Breast epithelium (tissue), 4 donors: ENCODE measurements at places on chromosomes 2 and 18. TPM values are rescaled to one million over a fixed set of nuclear protein-coding genes. Genes with fewer than 3 reads are reported as not detected.

DNA sequence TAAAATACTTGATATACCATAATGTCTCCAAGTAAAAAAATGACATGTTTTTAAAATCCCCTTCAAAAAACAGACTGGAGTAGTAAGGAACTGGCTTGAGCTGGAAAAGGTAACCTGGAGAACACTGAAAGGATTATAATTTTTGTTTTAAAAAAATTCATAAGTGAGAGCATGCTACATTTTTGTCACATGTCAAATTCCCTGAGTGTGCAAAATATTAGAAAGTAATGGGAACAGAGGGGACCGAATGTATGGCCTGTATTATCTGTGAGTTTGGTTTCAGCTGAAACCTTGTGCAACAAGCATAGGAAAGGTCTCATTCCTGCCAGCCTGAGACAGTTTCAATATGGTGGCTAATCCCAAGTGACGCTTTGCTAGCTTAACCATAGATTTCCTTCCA, 202.5 kb downstream of the SLC39A10 start:
- no peaks in the 10 kb centered on the region for H3K27me3 ChIP-seq
- DNase-seq, result no peak
- no peak overlapping the region for H3K27ac ChIP-seq
- H3K4me3 ChIP-seq, result no peak overlapping the region
- no peaks in the 10 kb centered on the region for H3K36me3 ChIP-seq
- no peaks in the 10 kb centered on the region for H3K4me1 ChIP-seq

DNA sequence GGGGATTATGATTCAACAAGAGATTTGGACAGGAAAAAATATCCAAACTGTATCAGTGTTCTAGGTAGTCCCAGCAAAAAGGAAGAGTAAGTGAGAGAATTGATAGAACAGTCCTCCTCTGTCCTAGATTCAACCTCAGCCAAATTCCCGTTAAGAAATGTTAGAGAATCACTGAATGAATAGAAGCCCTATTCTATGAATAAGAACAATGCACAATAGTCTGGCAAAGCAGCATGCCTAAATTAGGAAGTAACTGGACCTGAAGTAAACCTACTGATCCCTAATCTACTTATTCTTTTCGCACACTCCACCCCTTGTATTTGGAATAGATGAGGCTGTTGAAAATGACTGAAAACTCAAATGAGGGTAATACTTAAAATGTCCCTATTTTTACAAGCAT, 1665.5 kb downstream of the LRP1B start:
- no peaks in the 10 kb centered on the region for H3K36me3 ChIP-seq
- H3K4me3 ChIP-seq, result no peak overlapping the region
- H3K27ac ChIP-seq, result no peak overlapping the region
- no peaks in the 10 kb centered on the region for H3K4me1 ChIP-seq
- no peak for DNase-seq

Gene MYO5B
- 53.1 TPM for total RNA-seq

Gene DCC
- 1.6 TPM for total RNA-seq

Gene TSN
- total RNA-seq, result 35.1 TPM

Gene ESPNL
- 1.3 TPM for total RNA-seq

GRCh38 chr18:24538414-24539264, 78.2 kb downstream of the HRH4 start:
- no peaks in the 10 kb centered on the region for H3K36me3 ChIP-seq
- H3K4me1 ChIP-seq, result no peaks in the 10 kb centered on the region
- H3K27me3 ChIP-seq, result no peaks in the 10 kb centered on the region
- no peak overlapping the region for H3K27ac ChIP-seq
- DNase-seq, result no peak

DNA sequence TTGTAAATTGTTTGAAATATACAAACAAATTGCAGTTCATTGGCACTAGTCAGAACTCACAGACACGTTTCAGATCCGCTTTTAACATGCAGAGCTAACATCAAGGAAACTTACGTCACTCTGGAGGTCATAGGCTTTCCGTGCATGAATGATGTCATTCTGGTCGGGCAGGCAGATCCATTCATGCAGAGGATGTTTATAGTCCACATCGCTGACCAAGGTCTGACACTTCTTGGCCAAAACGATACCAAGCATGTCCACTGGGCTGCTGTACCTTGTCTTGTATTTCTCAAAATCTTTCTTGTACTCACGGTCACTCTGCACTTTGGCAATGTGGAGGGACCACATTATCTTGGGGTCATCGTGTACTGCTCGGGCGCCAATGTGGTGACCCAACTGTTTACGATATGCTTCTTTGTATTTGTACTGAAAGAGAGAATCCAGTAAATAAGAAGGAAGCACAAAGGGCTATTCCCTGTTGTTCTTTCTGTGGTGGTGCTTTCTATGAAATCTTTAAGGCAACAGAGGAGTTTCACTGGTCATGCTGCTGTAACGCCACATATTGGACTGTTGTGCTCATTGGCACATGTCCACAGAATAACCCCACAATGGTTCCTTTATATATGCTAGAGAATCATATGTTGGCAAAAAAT, 114.8 kb downstream of the NEB start:
- no peaks in the 10 kb centered on the region for H3K27me3 ChIP-seq
- DNase-seq, result no peak
- H3K4me3 ChIP-seq, result no peak overlapping the region
- H3K36me3 ChIP-seq, result no peaks in the 10 kb centered on the region
- H3K4me1 ChIP-seq, result no peaks in the 10 kb centered on the region

GRCh38 chr2:236164925-236165841, 3.0 kb downstream of the GBX2 start:
- no peak overlapping the region for H3K27ac ChIP-seq
- peak overlapping the region; percentile 32 for H3K4me3 ChIP-seq
- H3K27me3 ChIP-seq, result peaks cover 97% of the 10 kb centered on the region
- peaks cover 25% of the 10 kb centered on the region for H3K4me1 ChIP-seq
- H3K36me3 ChIP-seq, result no peaks in the 10 kb centered on the region
- DNase-seq, result no peak
